ENCODE measurements at places on chromosomes 1 and 21.

- no peak for DNase-seq
Observed at GRCh38 chr1:56069824-56070223, 509.5 kb downstream of the PLPP3 start.

GRCh38 chr1:52323731-52324130, 42.3 kb downstream of the CC2D1B start:
- no peak for DNase-seq

GRCh38 chr1:233255145-233255544, 40.4 kb downstream of the PCNX2 start:
- no peak for DNase-seq

GRCh38 chr1:239998312-239998649, 93.4 kb upstream of the FMN2 start:
- DNase-seq: no peak

DNA sequence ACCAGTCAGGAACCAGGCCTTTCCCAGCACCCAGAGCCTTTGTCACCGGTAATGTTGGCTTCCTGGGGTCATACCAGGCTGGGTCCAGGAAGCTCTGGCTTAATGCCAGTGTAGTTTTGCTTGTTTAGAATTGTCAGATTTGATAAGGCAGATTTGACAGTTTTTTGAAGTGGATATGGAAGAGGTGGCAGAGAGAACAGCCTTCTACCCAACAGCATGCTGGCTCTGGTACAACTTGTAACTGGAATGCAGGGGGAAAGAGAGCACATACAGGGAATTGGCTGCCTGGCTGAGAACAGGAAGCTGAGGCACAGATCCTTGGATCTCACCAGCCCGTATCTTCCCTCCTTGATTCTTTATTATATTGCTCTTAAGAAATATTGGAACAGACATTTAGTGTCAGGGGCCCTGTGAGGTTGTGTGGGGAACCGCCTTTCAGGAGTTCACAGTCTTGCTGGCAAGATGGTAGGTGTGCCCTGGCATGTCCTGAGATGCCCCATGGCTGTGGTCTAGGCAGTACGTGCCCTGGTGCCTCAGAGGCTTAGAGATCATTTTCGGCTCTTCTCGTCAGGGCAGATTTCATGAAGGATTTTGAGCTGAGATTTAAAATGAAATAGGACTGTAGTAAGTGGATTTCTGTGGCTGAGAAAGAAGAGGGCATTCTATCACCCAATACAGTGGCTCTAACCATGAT, 227.0 kb downstream of the PBX1 start:
- DNase-seq: no peak

DNA sequence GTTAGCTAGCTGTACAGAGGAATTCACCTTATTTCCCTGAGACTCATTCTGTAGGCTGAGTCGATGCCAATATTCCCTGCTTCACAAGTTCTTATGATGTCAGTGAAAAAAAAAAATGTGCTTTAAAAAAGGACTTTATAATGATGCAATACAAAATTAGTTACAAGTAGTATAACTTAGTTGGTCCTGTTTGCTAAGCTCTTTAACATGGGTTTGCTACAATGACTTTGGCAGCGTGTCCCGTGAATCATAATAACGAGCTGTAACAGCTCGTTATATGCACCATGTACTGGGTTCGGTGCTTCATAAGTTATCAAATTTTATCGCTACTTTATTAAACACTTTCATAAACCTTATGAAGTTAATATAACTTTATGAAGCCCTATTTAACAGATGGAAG, 349.7 kb downstream of the LMX1A start:
- DNase-seq: no peak

GRCh38 chr21:20647607-20648006, 350.6 kb upstream of the NCAM2 start:
- DNase-seq: no peak

DNA sequence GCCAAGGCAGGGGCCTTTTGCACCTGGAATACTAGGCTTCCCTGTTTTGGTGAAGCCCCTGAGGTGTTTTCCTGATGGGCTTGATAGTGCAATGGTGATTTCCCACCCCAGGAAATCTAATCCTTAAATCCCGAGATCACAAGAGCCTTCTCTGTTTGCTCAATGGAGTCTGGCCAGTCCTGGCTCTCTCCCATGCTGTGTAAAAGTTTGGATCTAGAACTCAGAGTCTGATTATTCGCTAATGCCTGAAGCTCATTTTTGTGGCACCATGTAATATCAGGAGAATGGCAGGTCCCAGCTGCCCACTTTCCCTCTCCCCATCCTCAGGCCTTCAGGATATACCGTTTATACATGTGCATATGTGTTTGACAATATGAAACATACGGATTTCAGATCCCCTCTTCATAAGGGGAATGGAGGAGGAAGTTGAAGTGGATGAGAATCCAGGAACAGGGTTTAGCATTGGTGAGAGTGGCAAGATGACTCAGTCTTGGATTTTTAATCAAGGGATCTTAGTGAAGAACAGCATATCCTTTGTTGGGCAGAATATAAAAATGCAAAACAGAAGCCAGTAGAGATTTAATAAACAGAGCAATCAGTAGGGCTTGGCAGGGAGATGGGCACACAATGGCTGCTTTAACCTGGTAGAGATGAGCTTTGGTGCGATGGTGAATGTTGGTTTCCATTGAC, 62.1 kb downstream of the CLIC6 start:
- DNase-seq: no peak

GRCh38 chr1:84619383-84620102, 45.3 kb upstream of the CTBS start:
- no peak for DNase-seq

- DNase-seq: no peak
Observed at GRCh38 chr1:181746224-181746623, 262.9 kb downstream of the CACNA1E start.

GRCh38 chr21:33677450-33677849, 35.1 kb downstream of the ITSN1 start:
- DNase-seq: no peak

GRCh38 chr1:15616373-15617172, 685 bp upstream of the DDI2 start:
- DNase-seq: no peak

DNA sequence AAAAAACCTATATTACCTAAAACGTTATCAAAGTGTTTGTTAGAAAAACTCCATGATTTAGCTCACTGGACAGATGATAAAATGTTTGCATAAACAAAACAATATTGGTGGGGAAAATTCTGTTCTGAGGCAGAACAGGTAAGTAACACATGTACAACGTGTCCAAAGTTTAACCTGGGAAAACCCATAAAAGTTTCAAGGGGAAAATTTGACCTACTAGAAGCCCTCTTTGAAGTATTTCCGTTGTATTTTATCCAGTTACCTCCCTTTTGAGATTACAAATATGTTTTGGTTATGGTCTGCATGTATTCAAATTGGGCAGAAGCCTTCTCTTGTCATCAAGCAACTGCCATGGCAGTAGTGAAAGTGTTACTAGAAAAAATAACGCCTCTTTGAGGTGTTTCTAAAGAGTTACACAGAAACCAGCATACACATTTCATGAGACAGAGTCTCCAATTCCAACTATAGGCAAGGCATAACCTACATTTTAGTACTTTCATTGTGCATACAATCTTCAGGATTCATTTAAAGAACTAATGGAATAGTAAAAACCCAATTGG, 58.0 kb upstream of the PDC start:
- DNase-seq: no peak

- DNase-seq: no peak
Observed at GRCh38 chr1:218513328-218513727, 168.2 kb downstream of the TGFB2 start.

GRCh38 chr1:21072721-21073120, 104.0 kb downstream of the EIF4G3 start:
- peak; percentile 32 for DNase-seq

GRCh38 chr1:38735651-38736161, 123.9 kb downstream of the RRAGC start:
- DNase-seq: no peak

- DNase-seq: no peak
Observed at GRCh38 chr1:20725189-20726117, 7.0 kb downstream of the SH2D5 start.

DNA sequence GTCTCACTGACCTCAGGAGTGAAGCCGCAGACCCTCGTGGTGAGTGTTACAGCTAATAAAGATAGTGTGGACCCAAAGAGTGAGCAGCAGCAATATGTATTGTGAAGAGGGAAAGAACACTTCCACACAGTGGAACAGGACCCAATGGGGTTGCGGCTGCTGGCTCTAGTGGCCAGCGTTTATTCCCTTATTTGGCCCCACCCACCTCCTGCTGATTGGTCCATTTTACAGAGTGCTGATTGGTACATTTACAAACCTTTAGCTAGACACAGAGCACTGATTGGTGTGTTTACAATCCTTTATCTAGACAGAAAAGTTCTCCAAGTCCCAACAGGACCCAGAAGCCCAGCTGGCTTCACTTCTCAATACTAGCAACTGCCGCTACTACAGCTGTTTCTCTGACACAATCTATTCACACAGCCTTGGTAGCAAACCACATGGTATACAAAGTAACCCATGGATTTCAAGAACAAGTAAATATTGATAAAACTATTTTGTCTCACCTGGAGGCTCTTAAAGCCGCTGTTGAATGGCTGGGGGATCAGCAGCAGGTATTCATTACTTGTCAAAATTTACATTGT, 25.3 kb upstream of the ITLN1 start:
- no peak for DNase-seq

DNA sequence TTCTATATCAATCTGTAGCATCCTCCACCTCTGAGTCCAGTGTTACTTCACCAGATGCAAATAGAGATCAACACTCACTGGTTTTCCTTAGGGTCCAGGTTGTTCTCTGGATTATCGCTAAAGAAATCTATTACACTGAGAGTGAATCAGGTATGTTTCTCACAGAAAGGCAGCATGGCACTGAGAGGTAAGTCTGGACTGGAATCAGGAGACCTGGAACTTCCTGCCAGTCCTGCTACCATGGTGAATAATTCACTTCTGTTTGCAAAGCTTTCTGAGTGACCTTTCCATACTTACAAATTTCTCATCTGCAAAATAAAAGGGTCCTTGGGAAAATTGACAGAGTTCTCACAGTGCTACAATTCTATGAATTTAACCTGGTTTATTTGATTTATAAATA, 1583.3 kb downstream of the MRPL39 start:
- no peak for DNase-seq

DNA sequence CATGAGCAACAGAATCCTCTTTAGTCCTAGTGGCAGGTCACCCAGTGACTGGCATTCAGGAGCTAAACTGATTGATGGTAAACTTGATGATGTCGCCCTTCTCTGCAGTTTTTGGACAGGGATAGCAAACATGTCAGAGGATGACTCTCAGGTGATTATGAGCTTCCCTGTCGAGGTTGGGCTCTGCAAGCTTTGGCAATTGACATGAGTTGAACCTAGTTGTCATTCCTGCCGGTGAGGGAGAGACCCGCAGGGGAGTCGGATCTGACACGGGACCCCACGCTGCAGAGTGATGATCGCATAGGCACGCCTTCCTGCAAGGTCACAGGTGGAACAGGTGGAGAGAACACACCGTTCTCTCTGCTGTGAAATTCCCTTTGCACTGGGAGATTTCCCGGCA, 438.0 kb upstream of the VAMP3 start:
- DNase-seq: no peak

- DNase-seq: no peak
Observed at GRCh38 chr1:34617321-34618118, 137.3 kb upstream of the GJB5 start.

- DNase-seq: no peak
Observed at GRCh38 chr1:84027368-84027767, 28.4 kb upstream of the TTLL7 start.

GRCh38 chr1:211343607-211344006, 17.0 kb downstream of the TRAF5 start:
- DNase-seq: no peak

DNA sequence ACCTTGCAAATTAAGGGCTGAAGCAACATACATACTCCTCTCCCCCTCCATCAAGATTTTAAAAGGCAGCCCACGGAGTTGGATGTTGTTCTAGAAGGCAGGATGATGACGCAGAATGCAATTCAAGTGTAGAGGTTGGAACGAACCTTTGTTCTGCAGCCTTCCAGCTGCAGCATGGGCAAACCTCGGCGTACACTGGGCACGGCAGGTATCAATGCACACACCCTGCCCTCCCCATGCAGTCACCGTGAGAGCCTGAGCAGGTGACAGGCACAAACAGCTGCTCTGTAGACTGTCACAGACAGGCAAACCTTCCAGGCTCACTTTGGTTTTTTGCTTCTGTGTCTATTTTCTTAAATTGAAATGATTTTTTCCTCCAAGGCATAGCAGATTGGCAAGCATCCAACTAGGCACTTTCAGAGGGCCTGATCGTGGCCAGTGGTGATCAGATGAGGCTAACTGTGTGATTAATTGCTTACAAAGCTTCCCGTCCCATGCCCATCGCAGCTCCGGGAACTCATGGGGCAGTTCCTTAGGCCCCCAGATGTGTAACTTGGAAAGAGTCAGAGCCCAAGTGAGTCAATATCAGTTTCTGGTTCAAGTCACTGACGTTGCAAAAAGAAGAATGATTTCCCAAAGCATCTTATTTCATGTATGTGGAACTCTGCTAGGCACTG, 82.3 kb downstream of the ITPKB start:
- no peak for DNase-seq

DNA sequence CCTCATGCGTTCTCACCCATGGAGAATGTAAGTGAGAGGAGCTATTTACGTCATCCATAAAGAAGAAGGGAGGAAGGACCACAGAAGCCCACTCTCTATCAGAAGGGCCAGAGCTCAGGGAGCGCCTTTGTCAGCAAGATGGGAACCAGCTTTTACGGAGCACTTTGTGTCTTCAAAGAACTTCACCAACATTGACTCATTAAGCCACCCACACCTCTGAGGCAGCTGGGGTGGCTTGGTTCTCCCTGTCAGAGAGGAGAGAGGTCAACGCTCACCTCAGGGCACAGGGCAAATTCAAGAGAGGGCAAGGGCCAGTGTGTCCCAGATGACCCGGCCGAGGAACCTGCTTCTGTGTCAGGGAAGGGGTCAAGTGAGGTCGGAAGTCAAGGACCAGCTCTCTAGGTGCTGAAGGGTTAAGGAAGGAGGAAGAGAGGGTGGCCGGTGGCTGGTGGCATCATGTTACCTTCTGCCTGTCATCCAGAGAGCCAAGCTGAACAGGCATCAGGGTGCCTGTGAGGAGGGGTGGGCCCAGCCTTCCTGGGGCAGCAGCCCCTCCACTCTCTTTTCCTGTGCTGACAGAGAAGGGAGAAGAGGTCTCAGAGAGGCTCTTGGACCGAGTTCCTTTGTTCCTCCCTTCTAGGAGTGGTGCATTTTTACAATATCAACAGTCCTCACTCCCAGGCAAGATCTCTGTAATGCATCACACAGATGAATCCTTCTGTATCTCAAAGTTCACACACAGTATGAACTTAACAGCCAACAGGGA, 109.0 kb downstream of the ETS2 start:
- no peak for DNase-seq

- no peak for DNase-seq
Observed at GRCh38 chr1:61892977-61893376, 150.7 kb downstream of the PATJ start.
